ENCODE measurements at places on chromosomes 6 and 20.

- no peak for DNase-seq
Measured at GRCh38 chr6:1438471-1438881, 49.1 kb downstream of the FOXF2 start.

DNA sequence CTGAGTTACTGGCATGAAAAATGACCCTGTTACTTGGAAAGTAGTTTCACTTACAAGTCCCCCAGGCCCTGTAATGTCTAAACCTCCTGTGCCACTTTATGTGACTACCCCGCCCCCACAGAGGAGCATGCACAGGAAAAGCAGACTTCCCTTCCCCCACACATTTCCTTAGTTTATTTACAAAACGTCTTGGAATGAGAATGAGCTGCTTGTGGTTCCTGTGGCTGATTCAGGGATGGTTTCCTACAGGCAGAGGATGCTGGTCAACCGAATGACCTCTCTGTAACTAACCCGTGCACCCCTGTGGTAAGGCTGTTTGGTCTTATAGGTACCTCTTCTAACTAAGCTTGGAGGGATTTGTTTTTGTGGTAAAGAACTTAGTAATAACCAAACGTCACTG lies 28.5 kb downstream of the RSPO3 start:
- DNase-seq = no peak

DNA sequence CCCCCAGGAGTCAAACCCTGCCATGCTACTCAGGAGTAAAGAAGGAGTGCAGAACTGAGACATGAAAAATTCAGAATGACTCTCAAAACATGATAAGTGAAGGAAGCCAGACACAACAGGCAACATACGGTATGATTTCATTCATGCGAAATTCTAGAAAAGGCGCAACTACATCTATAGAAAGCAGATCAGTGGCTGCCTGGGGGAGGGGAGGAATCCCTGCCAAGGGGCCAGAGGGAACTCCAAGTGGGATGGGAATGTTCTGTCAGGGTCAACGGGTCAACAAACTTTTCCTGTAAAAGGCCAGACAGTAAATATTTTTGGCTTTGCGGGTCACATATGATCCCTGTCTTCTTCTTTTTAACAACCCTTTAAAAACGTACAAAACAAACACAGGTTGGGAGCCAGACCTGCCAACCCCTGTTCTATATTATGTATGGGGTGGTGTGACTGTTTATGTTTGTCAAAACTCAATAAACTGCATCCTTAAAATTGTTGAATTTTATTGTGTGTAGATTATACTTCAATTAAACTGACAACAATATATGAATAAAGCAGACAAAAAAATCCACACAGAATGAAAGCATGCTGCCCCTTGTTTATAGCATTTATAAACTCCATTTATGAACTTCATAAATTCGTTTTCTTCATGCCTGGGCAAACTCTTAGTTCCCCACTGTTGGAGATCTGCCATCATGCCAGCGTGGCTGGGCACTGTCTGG lies 56.6 kb upstream of the TRAF3IP2 start:
- no peak for DNase-seq

GRCh38 chr6:44071670-44072451 lies 55.4 kb downstream of the MRPL14 start:
- DNase-seq = no peak

GRCh38 chr6:294656-295565 lies 2.6 kb downstream of the DUSP22 start:
- DNase-seq = no peak

DNA sequence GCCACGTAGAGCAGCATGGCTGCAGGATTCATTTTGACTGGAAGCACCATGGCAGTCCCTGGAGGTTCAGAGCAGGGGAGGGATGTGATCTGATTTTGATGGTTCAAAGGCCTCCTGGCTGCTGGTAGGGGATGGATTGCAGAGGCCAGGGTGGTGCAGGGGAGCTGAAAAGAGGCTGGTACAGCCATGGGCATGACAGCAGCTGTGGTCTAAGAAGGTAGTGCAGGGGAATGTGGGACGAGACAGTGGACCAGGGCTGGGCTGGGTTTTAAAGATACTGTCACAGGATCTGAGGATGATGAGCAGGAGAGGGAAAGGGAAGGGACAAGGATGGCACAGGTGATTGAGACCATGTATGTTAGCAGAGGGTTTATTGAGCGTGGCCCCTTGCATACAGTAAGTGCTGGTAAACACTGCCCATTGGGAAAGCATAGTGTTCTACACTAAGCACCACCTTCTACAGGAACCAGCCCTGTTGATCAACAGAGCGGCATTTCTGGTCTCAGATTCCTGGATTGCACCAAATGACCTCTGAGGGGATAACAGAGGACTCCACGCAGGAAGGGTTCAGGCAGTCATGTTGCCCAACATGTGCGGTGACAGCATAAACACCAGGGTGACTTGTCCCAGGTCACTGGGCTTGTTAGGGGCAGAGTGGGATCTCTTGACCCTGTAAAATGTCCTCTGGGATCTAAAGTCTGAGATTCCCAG lies 14.5 kb upstream of the SIRPA start:
- no peak for DNase-seq

GRCh38 chr6:165834613-165835259 lies 171.7 kb upstream of the PDE10A start:
- no peak for DNase-seq

GRCh38 chr6:89731924-89732567 lies 87.5 kb downstream of the MDN1 start:
- DNase-seq = no peak

DNA sequence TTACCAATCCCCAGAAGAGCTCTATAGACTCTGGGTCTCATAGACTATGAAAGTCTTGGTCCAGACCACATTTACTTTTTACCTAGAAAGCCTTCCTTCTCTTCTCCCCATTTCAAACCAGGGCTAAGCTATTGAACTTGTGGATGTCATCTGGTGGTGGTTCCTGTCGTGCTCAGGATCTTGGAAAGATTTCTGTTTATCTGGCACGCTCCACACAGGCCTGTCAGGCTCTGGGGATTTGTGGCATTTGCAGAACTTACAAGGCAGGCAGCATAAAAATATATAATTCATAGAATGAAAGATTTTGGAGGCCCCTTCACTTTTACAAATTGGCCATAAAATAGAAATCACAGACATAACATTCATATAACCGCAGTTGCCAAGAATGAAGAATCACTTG lies 188.1 kb downstream of the UST start:
- no peak for DNase-seq

DNA sequence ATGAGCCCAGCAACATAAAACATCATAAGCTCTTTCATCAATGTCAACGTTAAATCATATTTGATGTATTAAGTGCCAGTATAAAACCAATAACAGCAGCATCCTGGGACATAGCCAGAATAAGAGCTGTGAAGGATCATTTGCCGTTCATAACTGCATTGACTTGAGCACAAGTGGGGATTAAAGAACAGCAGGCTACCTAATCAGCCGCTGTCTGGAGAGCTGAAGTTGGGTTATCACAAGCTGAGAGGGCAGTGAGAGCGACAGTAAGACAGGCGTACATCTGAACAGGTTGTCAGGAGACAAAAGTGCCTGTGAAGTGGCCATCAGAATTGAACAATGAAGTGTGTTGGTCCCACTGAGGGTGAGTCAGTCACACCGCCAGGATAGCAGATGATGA lies 269.6 kb downstream of the GRIK2 start:
- DNase-seq = no peak

GRCh38 chr6:54191461-54191860 lies 80.2 kb downstream of the MLIP start:
- no peak for DNase-seq

DNA sequence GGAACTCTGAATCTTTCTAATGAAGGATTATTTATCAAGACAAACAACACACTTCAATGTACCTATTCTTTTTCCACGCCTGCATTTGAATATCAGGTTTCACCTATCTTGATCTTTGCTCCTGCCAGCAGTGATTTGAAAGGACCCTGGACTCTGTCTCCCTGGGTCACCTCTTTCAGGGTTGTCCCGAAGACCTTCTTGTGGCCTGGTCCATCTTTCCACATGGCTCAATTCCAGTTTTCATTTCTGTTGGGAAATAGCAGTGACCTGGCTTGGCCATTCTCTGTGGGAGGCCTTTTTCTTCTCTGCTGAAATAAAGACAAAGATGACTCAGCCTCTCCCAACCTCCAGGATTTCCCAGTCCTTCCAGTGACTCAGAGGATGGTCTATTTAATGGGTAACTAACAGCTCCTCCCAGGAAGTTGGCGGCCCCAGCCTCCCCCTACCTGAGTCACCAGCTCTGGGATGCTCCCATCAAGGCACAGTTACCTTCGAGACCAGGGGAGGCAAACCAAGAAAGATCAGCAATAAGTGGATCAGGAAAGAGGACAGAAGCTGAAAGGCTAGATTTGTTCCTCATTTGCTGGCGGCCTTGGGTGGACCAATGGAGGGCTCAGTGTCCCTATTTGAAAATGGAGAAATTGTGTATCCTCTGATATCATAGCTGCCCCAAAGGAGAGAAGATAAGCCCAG lies 120.2 kb upstream of the RNF24 start:
- no peak for DNase-seq

GRCh38 chr6:68709882-68710281 lies 74.8 kb downstream of the ADGRB3 start:
- no peak for DNase-seq

DNA sequence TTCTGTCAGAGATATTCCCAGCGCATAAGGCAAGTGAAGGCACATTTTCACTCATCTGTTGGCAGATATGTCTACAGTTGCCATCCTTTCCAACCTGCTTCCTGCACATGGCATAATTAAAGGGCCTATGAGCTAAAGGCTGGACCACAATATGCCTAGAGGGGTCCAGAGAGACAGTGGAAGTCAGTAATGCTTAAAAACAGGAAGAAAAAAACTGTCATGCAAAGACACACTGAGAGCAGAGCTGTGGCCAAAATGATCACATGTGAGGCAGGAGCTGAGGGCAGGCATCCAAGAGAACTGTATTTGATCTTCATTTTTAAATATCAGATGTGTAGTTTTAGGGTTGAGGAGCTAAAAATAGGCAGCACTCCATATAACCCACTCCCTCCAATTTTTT lies 125.0 kb upstream of the BACH2 start:
- DNase-seq = no peak

DNA sequence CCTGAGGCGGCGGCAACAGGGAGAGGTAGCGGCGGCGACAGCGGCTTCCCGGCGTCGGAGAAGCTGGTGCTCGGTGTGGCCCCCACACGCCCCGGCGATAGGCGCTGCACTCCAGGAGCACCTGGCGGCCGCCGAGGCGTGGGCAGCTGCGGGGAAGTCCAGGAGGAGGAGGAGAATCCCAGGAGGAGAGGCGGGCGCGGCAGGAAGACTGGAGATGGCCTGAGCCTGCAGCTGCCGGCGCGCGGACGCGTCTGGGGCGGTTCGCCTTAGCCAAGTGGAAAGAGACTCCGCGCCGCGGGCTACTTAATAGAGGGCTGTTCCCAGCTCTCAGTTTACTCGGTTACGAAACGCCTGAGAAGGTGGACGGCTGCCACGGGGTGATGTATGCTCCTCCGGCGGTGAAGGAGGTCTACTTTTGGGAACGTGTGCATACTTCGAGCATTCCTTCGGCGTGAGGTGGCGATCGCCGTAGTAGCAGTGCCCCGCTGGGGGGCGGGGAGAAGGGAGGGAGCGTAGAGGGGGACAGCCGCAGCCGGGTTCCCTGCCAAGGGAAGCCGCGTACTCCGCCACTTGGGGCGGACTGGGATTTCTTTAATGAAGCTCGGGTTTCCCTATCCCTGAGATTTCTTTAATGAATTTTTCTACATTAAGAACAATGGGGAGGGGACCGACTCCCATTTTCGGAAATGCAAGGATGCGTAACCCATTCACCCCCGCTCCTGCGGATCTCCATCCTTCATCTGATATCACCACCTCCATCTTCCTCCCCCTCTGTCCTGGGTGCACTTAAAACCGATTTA lies at the start of gene COL12A1:
TSS of gene COL12A1 (minus strand) at position 278 of the 800 bp plus-strand sequence. CDS start 3,261 bp downstream, outside the sequence.
- DNase-seq = no peak

- DNase-seq = no peak
Measured at GRCh38 chr20:36893801-36894200, 17.9 kb downstream of the TLDC2 start.

- DNase-seq = no peak
Measured at GRCh38 chr6:109263873-109264700, 118.2 kb downstream of the CD164 start.

- DNase-seq = peak; percentile 3
Measured at GRCh38 chr20:34268851-34269636, 27.8 kb downstream of the ASIP start.

GRCh38 chr20:22966787-22967464 lies 68.2 kb upstream of the SSTR4 start:
- no peak for DNase-seq

DNA sequence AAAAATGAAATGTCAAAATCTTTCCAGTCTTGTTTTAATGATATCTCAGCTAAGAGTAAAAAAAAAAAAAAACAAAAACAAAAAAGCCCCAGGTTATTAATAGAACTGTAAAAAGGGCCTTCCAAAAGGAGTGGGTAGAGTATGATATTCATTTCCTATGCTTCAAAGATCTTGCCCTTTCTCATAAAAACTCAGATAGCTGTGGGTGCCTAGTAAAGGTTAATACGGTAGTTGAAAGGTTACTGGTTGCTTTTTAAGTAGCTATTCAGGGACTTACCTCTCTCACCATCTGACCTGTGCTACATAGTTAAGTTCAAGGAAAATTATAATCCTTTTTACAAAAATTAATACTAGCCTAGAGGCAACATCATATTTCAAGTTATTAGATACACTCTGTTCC lies 14.9 kb downstream of the TRMT6 start:
- DNase-seq = no peak
